Astrocyte of the spinal cord (primary cell): ENCODE measurements at places on chromosomes 2 and 18.

- DNase-seq, result no peak
These were observed 140.1 kb downstream of the NR4A2 start for GRCh38 chr2:156192468-156192867.

DNA sequence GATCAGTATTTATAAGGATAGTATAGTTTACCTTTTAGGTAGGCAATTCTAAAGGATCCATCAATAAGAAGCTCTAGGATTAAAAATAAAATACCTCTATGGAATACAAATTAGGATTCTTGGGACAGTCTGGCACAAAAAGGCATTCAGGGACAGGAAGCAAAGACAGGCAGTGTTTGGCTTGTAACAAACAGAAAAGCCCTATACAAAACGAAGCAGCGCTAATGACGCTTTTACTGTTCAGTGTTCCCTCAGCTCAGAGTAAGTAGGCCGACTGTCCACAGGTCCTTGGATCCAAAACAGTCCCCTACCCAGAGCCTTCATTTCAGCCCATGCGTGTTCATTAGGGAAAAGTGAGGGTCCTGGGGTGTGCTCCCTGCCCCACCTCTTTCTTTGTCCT lies 236.3 kb downstream of the AGPS start:
- DNase-seq, result no peak

DNA sequence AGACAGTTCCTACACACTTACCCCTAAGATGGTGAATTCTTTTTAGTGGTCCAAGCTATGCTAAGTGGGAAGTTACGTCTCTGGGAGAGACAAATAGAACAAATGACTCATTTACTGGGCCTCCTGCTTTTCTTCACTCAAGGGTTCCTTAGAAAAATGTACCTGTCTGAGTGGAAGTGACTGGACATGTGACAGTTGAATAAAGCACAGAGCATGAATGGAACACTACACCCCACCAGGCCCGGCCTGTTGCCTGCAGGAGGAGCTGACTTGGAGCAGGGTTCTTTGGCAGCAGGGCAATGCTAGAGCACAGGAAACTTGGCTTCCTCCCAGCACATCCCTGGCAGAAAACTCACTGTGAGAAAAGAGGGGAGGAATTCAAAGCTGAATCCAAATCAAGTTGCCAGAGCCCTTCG lies 451.0 kb upstream of the SETBP1 start:
- DNase-seq, result peak; percentile 72

DNA sequence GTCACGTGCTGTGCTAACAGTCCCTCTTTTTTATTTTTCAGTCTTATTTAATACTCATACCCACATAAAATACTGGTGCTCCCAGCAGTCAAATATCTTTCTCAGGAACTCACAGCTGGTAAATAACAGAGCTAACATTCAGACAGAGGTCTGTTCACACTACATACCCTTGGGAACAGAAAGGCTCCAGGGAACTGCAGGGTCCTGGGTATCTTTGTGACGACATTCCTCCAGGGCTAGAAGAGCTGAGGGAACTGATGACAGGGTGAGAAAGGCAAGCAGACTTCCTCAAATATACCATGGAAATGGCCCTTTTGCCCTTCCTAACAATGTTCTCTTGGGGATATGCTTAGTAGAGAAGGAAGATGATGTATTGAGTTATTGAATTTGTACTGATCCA lies 19.3 kb downstream of the PDE6D start:
- DNase-seq, result no peak

DNA sequence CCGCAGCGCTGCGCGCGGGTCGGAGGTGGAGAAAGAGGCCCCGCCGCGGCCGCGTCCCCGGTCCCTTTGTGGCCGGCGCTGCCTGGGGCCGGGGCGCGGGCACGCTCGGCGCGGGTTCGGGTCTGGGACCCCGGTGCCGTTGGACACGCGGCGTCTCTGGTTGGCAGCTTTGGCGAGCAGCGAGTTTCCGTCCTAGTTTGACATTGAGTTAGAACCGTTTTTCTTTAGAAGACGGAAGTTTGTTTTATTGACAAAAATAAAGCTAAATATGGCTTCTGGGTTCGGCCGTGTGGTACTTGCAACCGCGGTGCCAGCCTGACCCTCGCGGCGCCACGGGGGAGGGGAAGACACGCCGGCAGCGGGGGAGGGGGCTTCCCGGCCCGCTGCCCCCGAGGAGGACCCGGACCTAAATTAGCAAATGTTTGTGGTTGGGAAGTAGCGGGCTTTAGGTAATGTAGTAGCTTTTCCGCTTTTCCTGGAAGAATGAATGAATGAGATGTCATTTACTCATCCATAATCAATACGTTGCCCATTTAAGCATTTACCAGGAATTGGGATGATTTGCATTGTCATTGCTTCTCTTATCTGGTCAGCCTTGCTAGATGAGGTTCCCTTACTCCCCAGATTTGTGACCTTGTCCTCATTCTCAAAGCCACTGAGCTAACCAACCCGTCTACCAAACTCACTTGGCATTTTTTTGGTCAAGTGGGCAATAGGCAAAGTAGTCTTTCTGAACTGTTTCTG lies 530 bp downstream of the GALNT1 start:
- no peak for DNase-seq

- no peak for DNase-seq
These were observed 885.9 kb upstream of the PIK3C3 start for GRCh38 chr18:41069167-41069566.

- no peak for DNase-seq
These were observed 54.9 kb upstream of the CRIM1 start for GRCh38 chr2:36300697-36301096.

DNA sequence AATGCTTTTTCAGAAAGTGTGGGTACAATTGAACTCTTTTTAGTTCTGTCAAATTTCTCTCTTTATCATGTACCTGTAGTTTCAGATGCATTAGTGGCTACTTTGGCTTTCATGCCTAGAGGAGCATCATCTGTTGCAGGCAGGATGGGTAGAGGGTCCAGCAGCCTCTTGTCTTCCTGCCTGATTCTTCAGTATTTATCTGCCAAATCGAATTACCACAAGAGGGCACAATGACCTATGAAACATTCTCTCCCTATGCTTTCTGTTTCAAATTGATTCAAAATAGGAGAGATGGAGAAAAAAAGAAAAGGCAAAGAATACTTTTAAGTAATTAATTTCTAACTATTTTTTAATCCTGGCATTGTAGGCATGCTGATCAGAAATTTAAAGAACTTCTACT lies 477.2 kb downstream of the TRIB2 start:
- DNase-seq, result peak; percentile 48

- DNase-seq, result no peak
These were observed 136.4 kb downstream of the SOCS6 start for GRCh38 chr18:70425236-70425635.

GRCh38 chr2:107063228-107063627 lies 177.3 kb upstream of the ST6GAL2 start:
- DNase-seq, result no peak

GRCh38 chr2:96856776-96857666 lies 795 bp downstream of the ANKRD39 start:
- DNase-seq, result no peak

DNA sequence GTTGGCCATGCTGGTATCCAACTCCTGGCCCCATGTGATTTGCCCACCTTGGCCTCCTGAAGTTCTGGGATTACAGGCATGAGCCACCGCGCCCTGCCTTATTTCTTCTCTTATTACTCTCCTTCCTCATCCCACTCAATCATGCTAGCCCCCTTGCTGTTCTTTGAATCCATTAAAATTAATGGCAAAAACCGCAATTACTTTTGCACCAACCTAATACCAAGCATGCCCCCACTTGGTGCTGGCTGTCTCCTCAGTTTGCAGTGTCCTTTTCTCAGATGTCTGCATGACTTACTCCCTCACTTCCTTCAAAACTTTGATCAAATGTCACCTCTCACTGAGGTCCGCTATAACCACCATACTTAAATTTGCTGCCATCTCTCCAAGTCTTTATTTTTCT lies 34.6 kb downstream of the DYTN start:
- DNase-seq, result no peak

GRCh38 chr2:4882421-4882820 lies 809.8 kb upstream of the SOX11 start:
- peak; percentile 42 for DNase-seq

DNA sequence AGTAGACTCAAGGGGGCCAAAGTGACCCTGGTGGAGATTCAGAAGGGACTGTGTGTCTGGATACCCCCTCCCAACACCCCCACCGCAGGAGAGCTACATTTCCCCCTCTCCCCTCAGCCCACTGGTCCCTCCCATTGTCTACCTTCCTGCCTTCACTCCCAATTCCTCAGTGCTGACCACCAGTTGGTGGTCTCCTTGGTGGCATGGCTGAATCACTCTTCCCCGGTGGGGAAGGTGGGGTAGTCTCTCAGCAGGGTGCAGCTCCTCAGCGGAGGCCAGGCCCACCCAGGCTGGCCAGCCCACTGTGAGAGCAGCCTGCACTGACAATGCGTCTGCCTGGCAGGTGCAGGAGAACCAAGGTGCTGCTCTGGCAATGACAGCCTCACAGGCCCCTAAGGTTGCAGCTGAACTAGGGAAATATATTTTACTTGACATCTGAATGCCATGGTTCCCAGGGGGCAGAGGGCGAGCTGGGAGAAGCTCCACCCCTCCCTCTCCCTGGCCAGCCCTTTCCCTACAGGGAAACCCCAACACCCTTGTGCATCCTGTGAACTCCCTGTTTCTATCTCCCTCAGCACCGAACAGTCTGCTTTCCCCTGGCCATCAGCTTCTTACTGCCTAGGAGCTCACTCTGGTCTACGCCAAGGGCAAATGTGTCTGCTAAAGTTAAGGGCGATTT lies 62.6 kb upstream of the PAX8 start:
- no peak for DNase-seq

- DNase-seq, result peak; percentile 17
These were observed 702.2 kb upstream of the NRXN1 start for GRCh38 chr2:51734115-51734514.

DNA sequence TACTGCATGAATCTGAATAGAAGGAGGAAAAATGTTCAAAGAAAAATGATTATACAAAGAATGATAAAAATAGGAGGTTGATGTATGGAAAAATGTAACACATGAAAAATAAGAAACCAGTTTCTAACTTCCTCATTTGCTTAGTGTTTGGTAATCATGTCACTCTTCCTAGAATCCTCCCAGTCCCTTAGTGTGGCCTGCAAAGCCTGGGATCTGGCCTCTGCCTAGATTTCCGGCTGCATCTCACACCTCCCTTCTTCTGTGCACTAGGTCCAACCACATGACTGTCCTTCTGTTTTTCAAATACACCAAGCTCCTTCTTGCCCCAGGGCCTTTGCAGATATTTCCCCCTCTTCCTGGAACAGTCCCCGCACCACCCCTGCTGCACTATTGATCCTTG lies 76.8 kb upstream of the RBMS1 start:
- no peak for DNase-seq

DNA sequence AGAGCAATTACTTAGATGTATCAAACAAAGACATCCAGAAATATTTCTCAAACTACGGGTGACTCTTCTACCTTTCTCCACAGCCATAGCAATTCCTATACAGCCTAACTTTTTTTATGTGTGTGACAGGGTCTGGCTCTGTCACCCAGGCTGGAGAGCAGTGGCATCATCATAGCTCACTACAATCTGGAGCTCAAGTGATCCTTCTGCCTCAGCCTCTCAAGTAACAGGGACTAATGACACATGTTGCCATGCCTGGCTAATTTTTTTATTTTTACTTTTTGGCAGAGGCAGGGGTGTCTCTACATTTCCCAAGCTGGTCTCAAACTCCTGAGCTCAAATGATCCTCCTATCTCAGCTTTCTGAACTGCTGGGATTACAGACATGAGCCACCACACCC lies 328.9 kb upstream of the NT5C1B start:
- no peak for DNase-seq

DNA sequence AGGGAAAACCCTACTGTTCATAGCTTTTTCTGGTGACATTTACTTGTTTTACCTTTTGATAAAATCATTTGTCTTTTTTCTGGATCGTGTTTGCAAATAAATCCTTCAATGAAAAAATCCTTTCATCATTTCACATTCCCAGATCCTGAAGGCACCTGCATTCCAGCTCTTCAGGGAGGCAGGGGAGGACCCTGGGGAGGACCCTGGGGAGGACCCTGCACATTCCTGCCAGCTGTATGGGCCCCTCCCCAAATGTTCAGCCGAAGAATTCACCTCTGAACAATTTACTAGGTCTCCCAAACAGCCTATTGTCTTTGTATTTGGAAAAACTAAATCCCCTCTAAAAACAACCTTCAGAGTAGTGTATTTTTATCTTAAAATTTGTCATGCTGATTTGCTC lies 558.4 kb upstream of the ID2 start:
- DNase-seq, result no peak
